Ascending aorta (tissue), 2 donors: ENCODE measurements at places on chromosomes 7 and 10. TPM values are rescaled to one million over a fixed set of nuclear protein-coding genes. Genes with fewer than 3 reads are reported as not detected.

FKBP14 gene
- 7.3 TPM for total RNA-seq

MINPP1 gene
- total RNA-seq: 14.3 TPM

RBM17 gene
- total RNA-seq: 22.7 TPM

MYL10 gene
- not detected for total RNA-seq
